Kidney (tissue), 22 donors: ENCODE measurements at places on chromosomes 16 and 17. TPM values are rescaled to one million over a fixed set of nuclear protein-coding genes. Genes with fewer than 3 reads are reported as not detected.

HOXB6 gene
- 90.2 TPM for total RNA-seq

GRCh38 chr17:73514146-73514863, 129.9 kb downstream of the SDK2 start:
- no peak overlapping the region for H3K27ac ChIP-seq
- peak; percentile 38 for DNase-seq
- H3K36me3 ChIP-seq, result no peaks in the 10 kb centered on the region
- no peaks in the 10 kb centered on the region for H3K4me1 ChIP-seq
- no peak overlapping the region for H3K4me3 ChIP-seq
- H3K27me3 ChIP-seq, result no peaks in the 10 kb centered on the region

GRCh38 chr17:80987941-80988461, 3.6 kb upstream of the CHMP6 start:
- peaks cover 23% of the 10 kb centered on the region for H3K4me1 ChIP-seq
- H3K36me3 ChIP-seq, result no peaks in the 10 kb centered on the region
- no peaks in the 10 kb centered on the region for H3K27me3 ChIP-seq
- no peak overlapping the region for H3K27ac ChIP-seq
- DNase-seq, result no peak
- H3K4me3 ChIP-seq, result no peak overlapping the region

TMIGD1 gene
- total RNA-seq, result not detected

DNA sequence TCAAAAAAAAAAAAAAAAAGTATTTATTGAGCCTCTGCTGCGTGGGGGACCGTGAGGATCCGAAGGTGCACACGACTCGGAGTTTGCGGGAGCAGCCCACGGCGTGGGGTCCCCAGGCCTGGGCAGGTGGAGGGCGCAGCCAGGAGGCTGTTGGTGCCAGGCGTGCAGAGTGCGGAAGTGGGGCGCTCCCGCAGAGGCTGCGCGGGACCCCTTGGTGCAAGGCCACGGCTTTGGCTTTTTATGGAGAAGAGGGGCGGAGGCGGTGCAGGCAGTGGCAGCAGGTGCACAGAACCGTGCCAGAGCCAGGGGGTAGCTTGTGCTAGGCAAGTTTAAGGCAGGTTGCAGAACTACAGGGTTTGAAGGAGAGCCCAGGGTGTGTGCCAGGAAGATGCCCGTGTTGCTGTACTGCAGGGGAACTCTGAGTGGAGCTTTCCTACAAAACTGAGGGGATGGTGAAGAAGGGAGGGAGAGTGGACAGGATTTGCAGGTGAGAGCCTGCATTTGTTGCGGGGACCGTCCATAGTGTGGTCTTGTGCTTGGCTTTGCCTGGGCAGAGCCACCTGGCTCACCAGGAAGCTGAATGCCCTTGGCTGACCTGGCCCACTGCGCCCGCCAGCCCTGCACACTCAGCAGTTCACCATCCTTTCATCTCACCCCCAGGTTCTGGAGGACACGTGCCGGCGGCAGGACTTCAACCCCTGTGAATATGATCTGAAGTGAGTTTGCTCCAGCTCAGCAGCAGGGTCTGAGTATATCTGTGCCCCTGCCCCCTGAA, 1.3 kb downstream of the ASPSCR1 start:
- no peak for DNase-seq
- H3K4me3 ChIP-seq, result no peak overlapping the region
- no peak overlapping the region for H3K27ac ChIP-seq
- H3K4me1 ChIP-seq, result no peaks in the 10 kb centered on the region
- H3K36me3 ChIP-seq, result no peaks in the 10 kb centered on the region
- H3K27me3 ChIP-seq, result no peaks in the 10 kb centered on the region

PRSS27 gene
- total RNA-seq, result 2.1 TPM

GUCY2D gene
- 0.19 TPM for total RNA-seq

MT1H gene
- total RNA-seq, result 4.4 TPM

- H3K27me3 ChIP-seq, result no peaks in the 10 kb centered on the region
- DNase-seq, result no peak
- no peaks in the 10 kb centered on the region for H3K4me1 ChIP-seq
- H3K4me3 ChIP-seq, result no peak overlapping the region
- no peaks in the 10 kb centered on the region for H3K36me3 ChIP-seq
Measured at GRCh38 chr16:57603115-57604024, 25.1 kb upstream of the ADGRG1 start.

PRAC2 gene
- total RNA-seq, result not detected

DNA sequence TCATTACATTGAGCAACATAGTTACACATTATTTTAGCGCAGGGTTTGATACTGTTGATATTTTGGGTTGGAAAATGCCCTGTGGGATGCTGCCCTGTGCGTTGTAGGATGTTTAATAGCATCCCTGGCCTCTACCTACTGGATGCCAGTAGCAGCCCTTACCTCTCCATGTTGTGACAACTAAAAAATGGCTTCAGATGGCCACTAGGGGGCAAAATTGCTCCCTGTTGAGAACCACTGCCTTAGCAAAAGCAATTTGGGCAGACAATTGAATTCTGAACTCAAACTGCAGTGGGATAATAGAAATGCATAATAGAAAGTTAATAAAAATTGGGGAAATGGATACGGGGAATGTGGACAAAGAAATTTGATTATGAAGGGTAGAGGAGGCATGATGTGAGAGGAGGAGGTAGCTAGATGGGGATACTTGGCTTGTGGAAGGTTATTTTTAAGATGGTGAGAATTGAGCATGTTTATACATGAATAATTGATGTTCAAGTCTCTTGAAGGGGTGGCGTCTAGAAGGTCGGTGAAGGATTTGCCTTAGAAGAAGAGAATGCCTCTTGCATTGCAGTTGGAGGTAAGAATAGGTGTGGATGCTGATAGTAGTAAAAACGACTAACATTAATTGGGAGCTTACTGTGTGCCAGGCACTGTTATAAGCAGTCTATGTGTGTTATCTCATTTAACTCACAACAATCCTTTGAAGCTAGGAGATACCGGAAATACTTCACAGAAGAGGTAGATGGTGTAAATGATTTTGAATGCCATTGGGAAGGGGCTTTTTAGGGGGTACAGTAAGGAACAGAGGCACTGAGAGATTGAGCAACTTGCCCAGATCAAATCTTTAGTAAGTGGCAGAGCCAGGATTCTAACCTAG, 19.0 kb downstream of the HEATR9 start:
- H3K36me3 ChIP-seq, result peaks cover 25% of the 10 kb centered on the region
- H3K27me3 ChIP-seq, result no peaks in the 10 kb centered on the region
- H3K4me1 ChIP-seq, result no peaks in the 10 kb centered on the region
- H3K4me3 ChIP-seq, result no peak overlapping the region
- DNase-seq, result peak; percentile 57

RND2 gene
- total RNA-seq, result 0.63 TPM
